ENCODE measurements at places on chromosomes 12 and 14. TPM values are rescaled to one million over a fixed set of nuclear protein-coding genes. Genes with fewer than 3 reads are reported as not detected.
A peak's percentile ranks its signal among the peaks of the same experiment; 100 is the strongest.

DNA sequence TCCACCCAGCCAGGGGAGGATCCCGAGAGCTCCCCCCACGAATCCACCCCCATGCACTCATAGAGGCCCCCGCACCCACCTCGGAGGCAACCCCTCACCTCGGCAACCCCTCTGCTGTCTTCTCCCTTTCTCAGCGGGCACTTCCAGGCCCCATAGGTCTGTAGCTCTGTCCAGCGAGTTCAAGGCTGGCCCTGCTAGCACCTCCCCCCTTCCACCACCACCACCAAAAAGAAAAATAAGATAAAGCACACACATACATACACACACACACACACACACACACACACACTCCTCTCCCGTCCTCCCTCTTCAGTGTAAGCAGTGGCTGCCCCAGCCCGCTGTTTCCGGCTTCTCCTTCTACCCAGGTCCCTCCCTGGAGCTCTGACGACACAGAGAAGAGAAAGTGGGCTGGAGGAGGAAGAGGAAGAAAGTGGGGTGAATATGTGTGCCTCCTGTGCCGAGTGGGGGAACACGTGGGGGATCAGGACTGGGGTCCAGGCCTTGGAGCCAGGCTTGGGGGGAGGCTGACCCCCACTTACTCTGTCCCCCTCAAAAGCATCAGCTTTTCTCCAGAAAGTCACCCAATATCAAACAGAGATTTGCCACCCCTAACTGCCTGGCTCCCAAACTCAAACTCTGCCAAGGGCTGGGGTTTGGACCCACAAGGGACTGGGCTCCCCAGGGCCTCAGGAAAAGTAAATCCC is at the start of gene STAT6:
Gene STAT6 (minus strand): TSS at position 332 of the 704 bp plus-strand sequence. CDS start 3,084 bp downstream, outside the sequence.
- DNase-seq, result peak; percentile 59
- no peaks in the 10 kb centered on the region for H3K27me3 ChIP-seq
- 0 out of 2 replicates have a peak, but pooled peaks cover 8% of the 10 kb centered on the region for H3K36me3 ChIP-seq
- H3K4me1 ChIP-seq, result peaks cover 25% of the 10 kb centered on the region
- peak within 1 kb of the TSS; percentile 87 for H3K27ac ChIP-seq
- H3K4me3 ChIP-seq, result peak within 1 kb of the TSS; percentile 81

DNA sequence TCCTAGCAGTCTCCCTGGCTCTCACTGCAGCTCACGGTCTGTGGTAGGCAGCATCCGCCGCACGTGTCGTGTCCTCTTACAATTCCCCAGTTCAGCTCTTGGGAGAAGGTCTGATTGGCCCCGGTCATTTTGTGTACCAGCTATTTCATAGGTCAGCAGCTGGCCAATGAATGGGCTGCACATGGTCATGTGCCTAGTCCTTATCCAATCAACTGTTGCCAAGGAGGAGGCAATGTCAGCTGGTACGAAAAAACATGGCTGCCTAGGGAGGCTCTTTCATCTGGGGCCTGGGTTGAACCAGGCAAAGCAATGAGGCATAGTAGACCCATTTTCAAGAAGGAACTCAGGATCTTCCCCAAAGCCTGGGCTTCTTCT is 46.1 kb downstream of the RNFT2 start:
- no peaks in the 10 kb centered on the region for H3K36me3 ChIP-seq
- H3K27ac ChIP-seq, result no peak overlapping the region
- H3K27me3 ChIP-seq, result no peaks in the 10 kb centered on the region
- no peaks in the 10 kb centered on the region for H3K4me1 ChIP-seq
- no peak for DNase-seq
- H3K4me3 ChIP-seq, result no peak overlapping the region

- H3K27ac ChIP-seq, result no peak overlapping the region
- no peaks in the 10 kb centered on the region for H3K36me3 ChIP-seq
- DNase-seq, result no peak
- no peak overlapping the region for H3K4me3 ChIP-seq
- H3K4me1 ChIP-seq, result no peaks in the 10 kb centered on the region
Observed at GRCh38 chr12:21301-22189, 45.0 kb upstream of the IQSEC3 start.

DNA sequence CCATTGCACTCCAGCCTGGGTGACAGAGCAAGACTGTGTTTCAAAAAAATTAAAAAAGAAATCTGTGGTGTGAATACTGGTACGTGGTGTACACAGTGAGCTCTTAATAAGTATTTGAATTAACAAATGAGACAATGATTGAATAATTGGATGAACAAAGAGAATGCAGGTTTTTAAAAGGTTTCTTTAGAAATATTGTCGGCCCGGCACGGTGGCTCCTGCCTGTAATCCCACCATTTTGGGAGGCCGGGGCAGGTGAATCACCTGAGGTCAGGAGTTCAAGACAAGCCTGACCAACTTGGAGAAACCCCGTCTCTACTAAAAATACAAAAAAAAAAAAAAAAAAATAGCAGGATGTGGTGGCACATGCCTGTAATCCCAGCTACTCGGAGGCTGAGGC is 6.6 kb downstream of the HIF1A start:
- peaks cover 43% of the 10 kb centered on the region for H3K36me3 ChIP-seq
- no peak for DNase-seq
- H3K27ac ChIP-seq, result peak overlapping the region; percentile 28
- 0 out of 2 replicates have a peak overlapping the region, but pooled peaks have one; percentile 16 for H3K4me3 ChIP-seq
- H3K27me3 ChIP-seq, result no peaks in the 10 kb centered on the region
- peaks cover 77% of the 10 kb centered on the region for H3K4me1 ChIP-seq

DNA sequence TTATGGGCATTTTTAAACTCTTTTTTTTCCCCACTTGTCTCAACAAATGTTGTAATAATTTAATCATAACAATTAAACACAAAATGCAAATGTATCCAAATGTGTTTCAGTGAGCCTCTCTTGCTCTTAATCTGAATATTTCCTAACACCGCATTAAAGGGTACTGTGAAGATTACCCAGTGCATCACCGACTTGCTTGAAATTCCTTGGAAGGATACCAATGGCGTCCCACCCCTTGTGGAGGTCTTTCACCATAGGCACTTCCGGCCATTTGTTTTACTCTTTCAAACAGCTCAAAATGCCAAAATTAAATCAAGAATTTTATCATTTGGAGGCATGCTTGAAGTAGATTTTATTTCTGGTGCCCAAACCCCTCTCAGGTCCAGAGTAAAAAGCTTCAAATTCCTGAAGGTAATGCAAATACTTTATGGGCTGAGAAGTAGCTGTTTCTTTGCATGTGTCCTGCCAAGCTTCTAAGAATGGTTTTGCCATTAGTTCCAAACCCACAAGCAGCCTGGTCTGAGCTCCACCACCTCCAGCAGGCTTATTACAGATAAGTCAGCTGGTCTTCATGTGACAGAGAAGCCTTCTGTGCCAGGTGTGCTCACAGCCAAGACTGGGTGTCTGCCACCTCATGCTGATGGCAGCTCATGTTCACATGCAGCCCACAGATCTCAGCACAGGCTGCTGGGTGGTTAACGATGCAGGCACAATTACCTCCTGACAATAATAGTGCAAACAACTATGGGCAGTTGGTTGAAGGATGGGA is 16.4 kb upstream of the NUDT4 start:
- DNase-seq, result no peak
- H3K27me3 ChIP-seq, result no peaks in the 10 kb centered on the region
- no peak overlapping the region for H3K27ac ChIP-seq
- H3K4me1 ChIP-seq, result 0 out of 2 replicates have a peak, but pooled peaks cover 4% of the 10 kb centered on the region

DNA sequence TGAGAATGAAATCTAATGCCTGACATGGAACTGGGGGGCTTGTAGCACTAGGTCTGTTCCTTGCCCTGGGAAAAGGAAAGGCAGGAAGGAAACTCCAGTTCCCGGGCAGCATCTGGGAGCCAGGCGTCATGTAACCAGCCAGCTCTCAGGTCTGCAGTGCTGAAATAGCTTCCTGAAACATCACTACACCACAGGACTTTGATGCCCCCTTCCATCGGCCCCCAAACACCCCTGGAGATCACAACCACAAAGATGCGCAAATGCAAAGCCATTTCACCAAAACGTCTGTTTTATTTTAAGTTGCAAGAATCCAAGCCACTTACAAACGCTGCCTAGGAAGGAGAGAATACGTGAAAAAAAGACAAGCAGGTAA is 40.9 kb downstream of the KCTD10 start:
- DNase-seq, result no peak
- no peak overlapping the region for H3K4me3 ChIP-seq
- no peaks in the 10 kb centered on the region for H3K27me3 ChIP-seq
- H3K27ac ChIP-seq, result no peak overlapping the region
- H3K4me1 ChIP-seq, result peaks cover 19% of the 10 kb centered on the region
- H3K36me3 ChIP-seq, result no peaks in the 10 kb centered on the region

- DNase-seq, result peak; percentile 20
- 0 out of 2 replicates have a peak, but pooled peaks cover 8% of the 10 kb centered on the region for H3K4me1 ChIP-seq
- no peaks in the 10 kb centered on the region for H3K27me3 ChIP-seq
- peak overlapping the region; percentile 63 for H3K27ac ChIP-seq
- H3K4me3 ChIP-seq, result peak overlapping the region; percentile 64
- no peaks in the 10 kb centered on the region for H3K36me3 ChIP-seq
Observed at GRCh38 chr12:125983784-125984500, 918.7 kb downstream of the AACS start.

GRCh38 chr14:23481362-23481970 is 12.0 kb downstream of the NGDN start:
- H3K36me3 ChIP-seq, result 0 out of 2 replicates have a peak, but pooled peaks cover 2% of the 10 kb centered on the region
- H3K27me3 ChIP-seq, result no peaks in the 10 kb centered on the region
- no peaks in the 10 kb centered on the region for H3K4me1 ChIP-seq

DNA sequence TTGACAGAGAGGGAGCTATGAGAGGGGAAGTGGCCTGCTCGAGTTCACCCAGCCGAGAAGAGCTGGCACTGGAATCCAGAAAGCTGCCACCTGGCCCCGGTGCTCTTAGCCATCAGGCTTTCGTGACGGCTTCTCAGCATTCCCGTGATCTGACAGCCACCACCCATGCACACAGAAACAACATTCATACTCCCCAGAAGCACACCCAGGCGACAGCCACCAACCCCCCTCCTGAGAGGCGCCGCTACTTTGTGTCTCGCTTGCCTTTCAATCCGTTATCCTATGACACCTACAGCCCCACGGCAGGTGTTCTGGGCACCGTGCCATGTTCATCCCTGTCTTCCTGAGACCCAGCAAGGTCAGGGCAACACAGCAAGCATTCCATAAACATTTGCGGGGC is 31.4 kb downstream of the PSMC1 start:
- no peak overlapping the region for H3K27ac ChIP-seq
- no peak overlapping the region for H3K4me3 ChIP-seq
- H3K36me3 ChIP-seq, result no peaks in the 10 kb centered on the region
- no peaks in the 10 kb centered on the region for H3K4me1 ChIP-seq
- no peaks in the 10 kb centered on the region for H3K27me3 ChIP-seq
- DNase-seq, result no peak

- H3K4me3 ChIP-seq, result no peak overlapping the region
- peaks cover 13% of the 10 kb centered on the region for H3K4me1 ChIP-seq
- DNase-seq, result no peak
- no peaks in the 10 kb centered on the region for H3K27me3 ChIP-seq
Observed at GRCh38 chr12:111775205-111776193, 8.8 kb downstream of the ALDH2 start.

- H3K4me3 ChIP-seq, result no peak overlapping the region
- no peak for DNase-seq
- no peak overlapping the region for H3K27ac ChIP-seq
- peaks cover 7% of the 10 kb centered on the region for H3K4me1 ChIP-seq
- H3K27me3 ChIP-seq, result no peaks in the 10 kb centered on the region
Observed at GRCh38 chr12:122986258-122986871, 5.9 kb downstream of the ARL6IP4 start.

DNA sequence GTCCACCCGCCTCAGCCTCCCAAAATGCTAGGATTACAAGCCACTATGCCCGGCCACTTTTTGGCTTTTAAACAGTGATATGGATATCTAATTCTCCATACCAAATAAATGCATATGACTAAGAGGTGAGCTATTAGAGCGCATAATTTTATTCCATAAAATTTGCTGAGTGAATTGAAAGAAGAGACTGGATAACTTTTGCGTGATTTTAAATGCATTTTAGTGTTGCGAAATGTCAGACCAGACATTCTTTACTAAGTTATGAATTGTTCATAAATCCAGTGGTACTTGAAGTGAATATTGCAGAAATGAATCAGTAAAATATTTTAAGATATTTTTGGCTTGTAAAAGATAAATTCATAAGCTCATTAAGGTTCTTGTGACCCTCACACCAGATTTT is 50.9 kb upstream of the DIP2B start:
- H3K27me3 ChIP-seq, result no peaks in the 10 kb centered on the region
- no peak overlapping the region for H3K4me3 ChIP-seq
- no peak for DNase-seq
- H3K36me3 ChIP-seq, result peaks cover 27% of the 10 kb centered on the region
- no peak overlapping the region for H3K27ac ChIP-seq
- H3K4me1 ChIP-seq, result peaks cover 7% of the 10 kb centered on the region

DNA sequence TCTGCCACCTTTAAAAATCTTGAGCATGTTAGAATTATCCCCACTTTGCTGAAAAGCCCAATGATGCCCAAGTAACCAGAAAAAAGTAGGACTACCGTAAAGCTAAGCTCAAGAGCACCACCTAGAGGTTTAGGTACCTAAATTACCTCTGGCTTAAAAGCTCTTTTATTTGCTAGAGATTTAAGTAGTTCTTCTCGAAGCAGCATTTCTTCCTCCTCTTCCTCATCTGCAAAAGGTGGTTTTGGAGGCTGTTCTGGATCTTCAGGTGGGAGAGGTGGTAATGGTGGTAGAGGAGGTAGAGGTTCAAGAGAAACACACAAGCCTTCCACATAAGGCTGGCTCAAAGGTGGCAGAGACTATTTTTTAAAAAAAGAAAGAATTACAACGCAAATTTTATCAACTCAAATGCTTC is 26.9 kb downstream of the ZFC3H1 start:
- no peaks in the 10 kb centered on the region for H3K4me1 ChIP-seq
- H3K27me3 ChIP-seq, result no peaks in the 10 kb centered on the region
- peak; percentile 53 for DNase-seq
- H3K27ac ChIP-seq, result no peak overlapping the region
- no peak overlapping the region for H3K4me3 ChIP-seq

GRCh38 chr12:82359115-82359478 is 768 bp downstream of the METTL25 start:
- H3K4me1 ChIP-seq, result peaks cover 10% of the 10 kb centered on the region
- no peak for DNase-seq
- peaks cover 18% of the 10 kb centered on the region for H3K36me3 ChIP-seq
- no peaks in the 10 kb centered on the region for H3K27me3 ChIP-seq
- peak overlapping the region; percentile 86 for H3K27ac ChIP-seq

Gene SIRT4
- total RNA-seq, result 3.2 TPM

Gene TSPAN19
- not detected for total RNA-seq

Gene POTEM
- total RNA-seq, result not detected

Gene BBS10
- total RNA-seq, result 8.4 TPM

Gene FGF6
- not detected for total RNA-seq

Gene MYBPC1
- total RNA-seq, result not detected

Gene ADGRD1
- not detected for total RNA-seq

Gene RPGRIP1
- total RNA-seq, result 0.75 TPM

Gene RNASE3
- not detected for total RNA-seq

Gene PPM1H
- total RNA-seq, result 13.5 TPM
